GM13977 (cell line): ENCODE measurements at places on chromosomes 7 and 10.

GRCh38 chr7:71509381-71509780 is 377.4 kb downstream of the GALNT17 start:
- no peak for DNase-seq

DNA sequence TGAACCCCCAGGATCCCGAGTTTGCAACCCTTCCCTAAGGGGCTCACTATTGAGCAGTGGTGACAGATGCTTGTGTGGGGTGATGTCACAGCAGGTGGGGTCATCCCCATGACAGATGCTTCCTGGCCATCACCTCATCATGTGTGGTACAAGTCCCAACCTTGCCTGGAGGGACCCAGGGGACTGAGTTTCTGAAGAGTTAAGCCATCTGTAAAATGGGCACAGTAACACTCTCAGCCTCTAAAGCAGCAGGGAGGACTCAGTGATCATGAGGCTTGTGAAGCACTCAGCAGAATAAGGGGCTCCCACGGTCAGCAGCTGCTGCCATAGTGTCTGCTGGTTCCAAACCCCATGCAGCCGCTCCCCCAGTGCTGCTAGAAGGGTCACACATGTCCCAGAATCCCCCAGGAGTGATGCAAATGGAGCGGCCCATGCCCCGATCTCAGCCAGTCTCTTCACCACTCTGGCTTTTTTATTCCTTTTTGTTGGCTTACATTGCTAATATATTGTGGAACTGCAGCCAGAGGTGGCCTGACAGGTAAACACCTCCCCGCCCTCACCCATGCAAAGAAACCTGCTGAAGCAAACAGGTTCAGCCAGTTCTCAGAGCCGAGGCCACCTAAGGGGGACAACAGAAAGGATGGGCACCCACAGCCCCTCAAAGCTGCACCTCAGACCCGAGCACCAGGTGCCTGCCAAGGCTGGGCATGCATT is 102.1 kb upstream of the PDGFA start:
- DNase-seq: no peak

DNA sequence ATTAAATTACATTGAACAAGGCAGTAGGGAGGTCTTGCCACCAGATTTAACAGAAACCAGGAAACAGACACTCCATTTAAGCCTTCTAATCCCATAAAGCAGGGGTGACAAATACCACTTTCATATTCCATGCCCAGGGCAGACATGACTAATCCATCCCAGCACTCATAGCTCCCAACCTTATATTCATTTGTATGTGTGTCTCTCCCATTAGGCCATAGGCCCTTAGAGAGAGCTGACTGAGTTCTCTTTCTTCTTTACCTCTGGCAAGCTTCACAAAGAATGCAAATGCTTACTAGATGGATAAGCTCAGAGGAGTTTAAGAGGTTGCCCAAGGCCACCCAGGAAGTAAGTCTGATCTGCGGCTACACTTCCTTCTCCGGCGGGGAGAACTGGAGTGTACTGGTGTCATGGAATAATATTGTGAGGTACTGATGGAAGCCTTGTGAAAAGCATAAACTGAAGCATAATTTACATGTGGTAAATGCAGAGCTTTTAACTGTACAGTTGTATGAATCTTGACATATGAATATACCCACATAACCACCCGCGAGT is 239.7 kb upstream of the HABP2 start:
- DNase-seq: no peak

- no peak for DNase-seq
Observed at GRCh38 chr7:36970551-36971514, 246.5 kb upstream of the AOAH start.

- DNase-seq: no peak
Observed at GRCh38 chr7:29494350-29494749, 69.3 kb upstream of the PRR15 start.

DNA sequence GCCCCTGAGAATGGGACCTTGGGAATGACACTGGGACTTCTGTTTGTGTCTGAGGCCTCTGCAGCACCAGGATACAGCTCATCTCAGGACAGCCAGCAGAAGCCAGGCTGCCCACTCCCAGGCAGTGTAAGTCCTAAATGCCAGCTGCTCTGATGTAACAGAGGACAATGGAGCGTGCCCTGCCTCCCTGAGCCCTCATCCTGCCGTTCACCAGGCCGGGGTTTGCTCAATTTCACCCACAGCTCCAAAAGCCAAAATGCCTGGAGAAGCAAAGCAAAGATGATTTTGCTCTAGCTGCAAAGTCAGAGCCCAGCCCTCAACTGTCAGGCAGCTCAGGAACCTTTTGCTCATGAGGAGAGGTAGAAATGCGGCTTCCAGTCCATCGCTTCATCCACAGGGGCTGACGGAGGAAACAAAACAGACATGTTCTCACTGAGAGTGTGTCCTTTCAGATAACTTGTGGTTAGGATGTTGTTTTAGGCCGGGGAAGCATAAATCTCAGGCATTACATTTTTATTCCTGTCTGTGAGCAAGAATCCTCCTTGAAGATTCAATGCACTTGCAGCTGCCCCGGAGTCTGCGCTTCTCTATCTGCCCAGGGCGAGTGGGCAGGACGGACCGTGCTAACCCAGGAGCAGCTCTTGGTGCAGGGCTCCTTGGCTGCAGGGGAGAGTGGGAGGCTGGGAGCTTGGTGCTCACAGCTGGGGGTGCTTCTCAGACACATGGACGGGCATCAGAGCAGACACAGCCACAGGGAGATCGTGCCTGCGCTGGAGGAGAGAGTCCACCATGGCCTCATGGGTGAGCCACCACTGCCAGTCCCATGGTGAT is 83.2 kb upstream of the CHST15 start:
- no peak for DNase-seq

GRCh38 chr10:119119400-119119799 is 15.5 kb downstream of the DENND10 start:
- DNase-seq: no peak

DNA sequence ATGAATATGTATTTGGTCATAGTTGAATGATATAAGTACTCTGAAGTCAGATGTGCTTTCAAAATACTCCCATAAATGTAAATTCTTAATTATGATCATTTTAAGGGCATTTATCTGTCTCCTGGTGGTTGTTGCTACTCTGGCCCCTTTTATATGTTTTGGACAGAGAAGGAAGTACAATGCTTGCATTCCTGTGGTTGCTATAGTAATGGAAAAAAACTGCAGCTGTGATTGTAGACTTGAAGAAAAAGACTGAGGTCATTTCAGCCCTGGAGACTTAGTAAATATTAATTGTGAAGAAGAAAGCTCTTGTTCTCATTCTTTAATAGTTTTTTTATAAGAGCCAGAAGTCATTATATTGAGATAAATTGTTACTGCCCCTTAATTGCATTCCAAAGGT is 70.2 kb upstream of the FERD3L start:
- no peak for DNase-seq

GRCh38 chr10:4830551-4830950 is 4.5 kb downstream of the AKR1E2 start:
- DNase-seq: no peak

GRCh38 chr7:33721895-33722294 is 183.4 kb upstream of the BMPER start:
- DNase-seq: no peak

GRCh38 chr7:156230576-156230975 is 410.0 kb upstream of the RNF32 start:
- DNase-seq: no peak

DNA sequence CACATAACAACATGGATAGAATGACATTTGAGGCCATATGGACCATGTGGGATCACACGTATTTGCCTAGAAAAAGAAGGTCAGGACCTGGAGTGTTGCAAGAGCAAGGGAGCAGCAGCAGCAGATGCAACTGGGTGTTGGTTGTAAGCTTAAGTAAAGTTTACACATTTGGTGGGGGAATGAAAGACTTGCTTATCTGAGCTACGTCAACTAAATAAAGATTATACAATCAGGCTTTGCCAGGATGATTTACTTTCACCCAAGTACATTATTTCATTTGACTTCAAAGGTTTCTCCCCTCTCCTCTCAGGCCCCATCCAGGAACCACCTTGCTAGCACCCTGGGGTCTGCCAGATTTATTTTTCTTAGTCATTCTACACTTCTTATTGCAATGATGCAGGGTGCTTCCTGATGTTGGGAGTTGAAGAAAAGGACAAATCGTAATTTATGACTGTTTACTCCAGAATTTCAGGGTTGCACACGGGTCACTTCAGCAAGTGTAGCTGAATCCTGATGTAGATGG is 591.9 kb upstream of the IGFBP3 start:
- no peak for DNase-seq

DNA sequence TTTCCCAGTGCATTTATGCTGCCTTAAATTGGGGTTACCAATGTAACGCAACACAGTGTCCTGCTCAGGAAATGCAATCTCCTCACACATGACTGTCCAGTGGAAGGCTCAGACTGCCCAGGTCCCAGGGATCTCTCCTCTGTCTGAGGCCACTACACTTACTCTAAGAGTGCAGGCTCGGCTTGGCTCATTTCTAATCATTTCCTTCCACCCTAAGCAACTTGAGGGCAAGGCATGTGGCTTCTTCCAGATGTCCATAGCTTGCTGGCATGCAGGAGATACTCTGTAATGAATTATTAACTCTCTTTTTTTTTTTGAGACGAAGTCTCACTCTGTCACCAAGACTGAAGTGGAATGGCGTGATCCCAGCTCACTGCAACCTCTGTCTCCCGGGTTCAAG is 23.7 kb downstream of the PLAC9 start:
- DNase-seq: no peak

GRCh38 chr10:132703419-132704007 is 82.4 kb downstream of the NKX6-2 start:
- no peak for DNase-seq
